ENCODE measurements at places on chromosomes 3 and 15. TPM values are rescaled to one million over a fixed set of nuclear protein-coding genes. Genes with fewer than 3 reads are reported as not detected.

The CSPG4 gene
- total RNA-seq, result not detected

- DNase-seq, result no peak
Measured at GRCh38 chr3:39220407-39221140, 28.2 kb upstream of the XIRP1 start.

- DNase-seq, result peak; percentile 80
Measured at GRCh38 chr15:56244811-56245576, 1.3 kb upstream of the RFX7 start.

The KLHL40 gene
- not detected for total RNA-seq

DNA sequence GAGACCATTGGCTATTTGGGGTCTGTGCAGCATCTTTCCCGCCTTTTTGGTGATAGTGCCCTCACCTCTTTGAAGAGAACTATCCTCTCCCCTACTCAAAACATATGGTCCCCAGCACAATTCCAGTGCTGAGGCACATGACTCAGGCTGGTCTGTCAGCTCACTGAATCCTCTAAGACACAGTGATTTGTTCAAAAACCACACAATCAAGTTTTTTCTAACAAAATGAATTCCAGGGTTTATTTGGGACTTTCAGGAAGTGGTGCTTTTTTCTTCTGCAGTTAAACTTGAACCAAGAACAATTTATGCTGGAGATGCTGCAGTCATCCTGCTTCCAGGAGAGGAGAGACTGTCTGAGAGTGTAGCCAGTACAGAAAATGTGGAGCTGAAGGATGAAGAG is 142.5 kb upstream of the LMCD1 start:
- no peak for DNase-seq

- no peak for DNase-seq
Measured at GRCh38 chr15:26757141-26757540, 15.7 kb downstream of the GABRB3 start.

All from activated CD4-positive, alpha-beta T cell treated with anti-CD3 and anti-CD28 coated beads for 36 hours (primary cell).